Germinal center (tissue), 1 donor: ENCODE measurements at places on chromosomes 16 and 17.
A peak's percentile ranks its signal among the peaks of the same experiment; 100 is the strongest.

DNA sequence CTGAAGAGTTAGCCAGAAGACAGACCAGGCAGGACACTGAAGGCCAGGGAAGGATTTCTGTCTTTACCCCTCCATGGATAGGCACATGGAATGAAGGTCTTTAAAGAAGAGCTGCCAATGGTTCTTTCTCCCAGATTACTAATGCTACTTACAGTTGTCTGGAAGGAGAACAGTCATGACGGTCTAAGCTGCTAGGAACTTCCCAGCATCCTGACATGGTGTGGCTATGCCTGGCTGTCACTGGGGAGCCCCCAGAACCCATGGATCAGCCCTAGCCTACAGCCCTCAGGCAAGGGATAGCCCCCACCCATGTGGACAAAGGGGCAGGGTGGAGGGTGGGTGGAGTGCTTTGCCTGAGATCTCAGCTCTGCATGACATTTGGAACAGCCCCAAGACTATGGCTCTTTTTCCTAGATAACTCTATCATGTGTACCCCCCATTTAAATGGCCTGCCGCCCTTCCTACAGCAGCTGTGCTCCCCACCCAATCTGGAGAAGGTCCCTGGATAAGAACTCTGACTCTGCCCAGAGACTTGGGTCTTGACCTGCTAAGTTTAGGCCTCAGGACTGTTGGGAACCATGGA lies 9.2 kb upstream of the KAT7 start:
- DNase-seq: no peak

- no peak for DNase-seq
Observed at GRCh38 chr17:75996665-75997590, 3.7 kb upstream of the CDK3 start.

GRCh38 chr17:82519971-82520903 lies 705 bp downstream of the FOXK2 start:
- peak; percentile 49 for DNase-seq

GRCh38 chr17:7356072-7356549 lies 1.2 kb downstream of the TMEM95 start:
- DNase-seq: peak; percentile 86

DNA sequence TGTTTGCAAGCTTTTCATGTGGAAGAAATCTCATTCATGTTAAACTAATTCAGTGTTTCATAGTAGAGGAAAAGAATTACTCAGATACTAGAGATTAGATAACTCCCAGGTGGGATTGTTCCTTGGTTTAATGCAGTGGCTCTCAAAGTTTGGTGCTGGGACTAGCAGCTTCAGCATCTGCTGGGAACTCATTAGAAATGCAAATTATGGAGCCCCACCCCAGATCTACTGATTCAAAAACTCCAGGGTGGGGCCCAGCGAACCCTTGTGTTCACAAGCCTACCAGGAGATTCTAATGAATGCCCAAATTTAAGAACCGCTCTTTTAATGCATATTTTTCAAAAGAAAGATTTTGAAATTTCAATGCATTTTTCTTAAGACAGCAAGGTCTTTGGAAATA lies 253.4 kb upstream of the CNTNAP4 start:
- no peak for DNase-seq

GRCh38 chr17:48725288-48726064 lies 2.5 kb downstream of the PRAC2 start:
- no peak for DNase-seq

GRCh38 chr16:568401-569258 lies 1.1 kb upstream of the PIGQ start:
- DNase-seq: no peak

DNA sequence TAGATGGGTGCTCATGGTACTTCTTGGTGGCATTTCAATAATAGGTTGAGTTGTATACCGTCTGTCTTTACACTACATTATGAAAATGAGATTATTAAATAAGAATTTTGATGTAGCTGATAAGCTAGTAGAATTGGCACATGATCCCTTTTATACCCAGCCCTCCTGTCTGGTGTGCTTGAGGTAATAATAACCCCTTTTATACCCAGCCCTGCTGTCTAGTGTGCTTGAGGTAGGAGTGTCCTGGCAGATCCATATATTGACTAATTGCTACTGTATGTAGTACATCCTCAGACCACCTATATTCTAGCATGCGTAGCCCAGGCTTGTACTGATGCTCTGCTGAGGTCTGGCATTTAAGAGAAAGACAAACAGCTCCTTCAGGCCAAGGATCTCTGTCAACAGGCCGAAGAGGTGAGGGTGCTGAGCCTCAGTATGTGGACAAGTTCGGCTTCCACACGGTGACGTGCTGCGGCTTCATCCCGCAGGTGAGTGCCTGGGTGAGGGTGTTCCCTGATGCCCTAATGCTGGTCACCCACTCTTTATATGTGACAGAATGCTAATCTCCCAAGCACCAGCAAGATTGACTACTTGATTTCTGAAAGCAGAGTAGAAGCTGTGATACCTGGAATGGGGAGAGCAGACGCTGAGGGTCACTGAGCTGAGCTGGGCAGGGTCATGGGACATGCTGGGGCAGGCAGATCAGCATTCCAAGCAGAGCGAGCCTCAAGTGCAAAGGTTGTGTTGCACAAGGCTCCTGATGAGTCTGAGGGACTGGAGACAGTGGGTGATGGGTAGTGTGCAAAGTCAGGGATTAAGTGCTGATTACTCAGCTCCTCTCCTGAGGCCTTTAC lies 5.7 kb downstream of the FN3K start:
- no peak for DNase-seq

DNA sequence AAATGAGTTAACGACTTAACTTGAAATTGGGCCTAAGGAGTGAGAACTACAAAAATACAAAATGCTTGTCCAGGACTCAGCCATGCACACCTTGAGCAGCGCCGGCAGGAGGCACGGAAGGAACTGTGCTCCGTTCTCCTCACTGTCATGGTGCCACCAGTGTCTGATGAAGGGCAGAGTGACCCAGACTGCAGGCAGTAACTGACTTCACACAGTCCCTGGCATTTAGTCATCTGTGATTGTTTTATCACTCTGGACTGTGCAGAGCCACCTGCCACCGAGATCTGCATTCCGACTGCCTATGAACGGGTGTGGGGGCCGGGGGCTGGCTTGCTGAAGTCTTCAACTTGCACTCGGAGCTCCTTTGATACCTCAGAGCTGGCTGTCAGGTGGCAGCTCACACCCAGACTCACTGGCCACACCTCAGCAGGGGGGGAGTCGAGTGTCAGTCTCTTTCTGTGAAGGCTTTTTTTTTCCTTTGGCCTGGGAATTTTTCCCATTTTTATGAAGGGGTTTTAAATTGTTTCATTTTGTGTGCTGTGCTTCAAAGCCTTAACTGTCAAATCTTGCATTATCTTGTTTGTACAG lies 20.2 kb upstream of the ENDOV start:
- no peak for DNase-seq

DNA sequence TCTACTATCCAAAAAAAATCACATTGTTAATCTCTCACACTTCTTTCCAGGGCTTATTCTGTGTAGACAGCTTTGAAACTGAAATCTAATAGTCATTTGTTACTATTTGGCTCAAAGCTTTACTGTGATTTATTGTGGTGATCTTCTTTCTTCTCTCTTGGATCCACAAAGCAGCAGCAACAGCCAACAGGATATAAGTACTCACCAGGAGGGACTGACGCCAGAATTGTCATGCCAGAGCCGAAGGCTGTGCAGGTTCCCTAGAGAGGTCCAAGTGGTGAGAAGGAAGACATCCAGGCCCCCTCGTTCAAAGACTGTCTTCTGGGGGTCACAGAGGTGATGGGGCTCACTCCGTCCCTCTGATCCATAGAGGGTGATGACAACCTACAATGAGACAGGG lies 33.3 kb downstream of the PKD1L3 start:
- no peak for DNase-seq

DNA sequence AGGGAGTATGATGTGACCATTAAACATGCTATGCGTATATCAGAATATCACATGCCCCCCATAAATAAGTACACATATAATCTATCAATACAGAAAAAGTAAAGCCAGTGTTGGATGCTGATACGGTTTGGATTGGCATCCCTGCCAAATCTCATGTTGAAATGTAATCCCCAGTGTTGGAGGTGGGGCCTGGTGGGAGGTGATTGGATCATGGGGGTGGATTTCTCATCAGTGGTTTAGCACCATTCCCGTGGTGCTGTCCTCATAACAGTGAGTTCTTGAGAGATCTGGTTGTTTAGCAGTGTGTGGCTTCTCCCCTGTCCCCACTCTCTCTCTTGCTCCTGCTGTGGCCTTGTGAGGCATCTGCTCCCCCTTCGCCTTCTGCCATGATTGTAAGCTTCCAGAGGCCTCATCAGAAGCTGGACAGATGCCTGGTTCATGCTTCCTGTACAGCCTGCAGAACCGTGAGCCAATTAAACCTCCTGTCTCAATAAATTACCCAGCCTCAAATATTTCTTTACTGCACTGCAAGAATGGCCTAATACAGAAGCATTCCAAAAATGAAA lies 88.9 kb downstream of the AATF start:
- no peak for DNase-seq

DNA sequence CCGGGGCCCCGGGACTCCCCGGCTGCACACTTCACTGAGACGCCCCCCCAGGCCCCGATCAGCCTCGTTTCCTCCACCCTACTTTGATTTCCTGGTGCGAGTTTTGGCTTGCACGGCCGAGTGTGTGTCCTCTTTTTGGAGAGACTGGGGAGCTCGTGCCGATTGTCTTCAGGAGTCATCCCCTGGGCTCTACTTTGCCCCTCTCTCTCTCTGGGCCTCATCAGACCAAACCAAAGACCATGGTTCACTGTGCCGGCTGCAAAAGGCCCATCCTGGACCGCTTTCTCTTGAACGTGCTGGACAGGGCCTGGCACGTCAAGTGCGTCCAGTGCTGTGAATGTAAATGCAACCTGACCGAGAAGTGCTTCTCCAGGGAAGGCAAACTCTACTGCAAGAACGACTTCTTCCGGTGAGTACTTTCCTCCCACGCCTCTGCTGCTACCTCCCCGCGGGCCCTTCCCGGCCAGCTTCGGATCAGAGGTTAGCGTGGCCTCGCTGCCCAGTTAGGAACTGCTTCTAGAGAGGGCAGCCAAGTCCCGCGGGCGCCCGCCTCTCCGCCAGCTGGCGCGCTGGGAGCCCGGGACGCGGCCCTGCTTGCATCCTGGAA lies 787 bp downstream of the LHX1 start:
- DNase-seq: no peak
